ENCODE measurements at places on chromosomes 4 and X. TPM values are rescaled to one million over a fixed set of nuclear protein-coding genes. Genes with fewer than 3 reads are reported as not detected.
A peak's percentile ranks its signal among the peaks of the same experiment; 100 is the strongest.

- DNase-seq: no peak
Observed at GRCh38 chr4:162237676-162238075, 73.9 kb upstream of the FSTL5 start.

Gene ENAM
- not detected for total RNA-seq

Gene THAP9
- 5.8 TPM for total RNA-seq

Gene RHOXF1
- total RNA-seq: not detected

Gene TAB3
- 5.4 TPM for total RNA-seq

Gene CENPVL2
- not detected for total RNA-seq

- peak; percentile 60 for DNase-seq
Observed at GRCh38 chr4:176377780-176378179, 58.0 kb downstream of the SPCS3 start.

GRCh38 chrX:34585561-34585960 is 71.5 kb downstream of the TMEM47 start:
- peak; percentile 61 for DNase-seq

Gene SLC38A5
- 4.2 TPM for total RNA-seq

DNA sequence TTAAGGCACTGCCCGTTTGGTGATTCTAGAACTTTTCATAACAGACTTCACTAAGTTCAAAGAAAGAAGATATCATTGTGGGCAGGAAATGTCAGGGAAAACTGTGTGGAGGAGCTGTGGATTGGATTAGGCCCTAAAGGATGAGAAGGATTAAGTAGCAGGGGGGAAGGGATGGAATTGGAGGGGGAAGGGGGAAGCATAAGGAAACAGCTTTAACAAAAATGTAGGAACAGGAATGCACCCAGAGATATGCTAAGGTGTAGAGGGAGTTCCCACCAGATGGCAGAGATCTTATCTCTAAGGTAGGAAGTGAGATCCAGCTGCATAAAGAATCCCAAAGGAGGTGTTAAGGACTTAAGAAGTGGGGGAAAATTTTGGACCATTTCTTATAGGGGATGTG is 114.5 kb downstream of the LARP7 start:
- no peak for DNase-seq

Gene MAML3
- total RNA-seq: 4.0 TPM

Gene GJB1
- not detected for total RNA-seq

Gene KLKB1
- total RNA-seq: 0.22 TPM

DNA sequence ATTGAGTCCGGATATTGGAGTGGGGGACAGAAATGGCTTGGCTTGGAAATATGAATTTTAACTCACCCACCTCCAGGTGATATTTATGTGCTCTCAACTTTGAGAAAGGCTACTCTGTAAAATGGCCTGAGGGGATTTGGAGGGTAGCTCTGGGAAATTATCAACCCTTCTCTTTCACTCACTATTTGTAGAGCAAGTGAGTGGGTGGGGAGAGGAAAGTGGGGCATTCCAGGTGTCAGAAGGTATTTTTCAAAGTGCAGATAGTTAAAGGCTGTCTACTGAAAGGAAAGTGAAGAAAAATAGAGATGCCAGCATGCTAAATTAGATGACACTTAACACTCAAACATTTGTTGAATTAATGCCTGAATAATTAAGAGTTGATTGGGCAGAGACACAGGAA is 44.1 kb downstream of the TMEM164 start:
- DNase-seq: no peak

Gene MAGEA12
- total RNA-seq: not detected

Gene BRS3
- not detected for total RNA-seq

DNA sequence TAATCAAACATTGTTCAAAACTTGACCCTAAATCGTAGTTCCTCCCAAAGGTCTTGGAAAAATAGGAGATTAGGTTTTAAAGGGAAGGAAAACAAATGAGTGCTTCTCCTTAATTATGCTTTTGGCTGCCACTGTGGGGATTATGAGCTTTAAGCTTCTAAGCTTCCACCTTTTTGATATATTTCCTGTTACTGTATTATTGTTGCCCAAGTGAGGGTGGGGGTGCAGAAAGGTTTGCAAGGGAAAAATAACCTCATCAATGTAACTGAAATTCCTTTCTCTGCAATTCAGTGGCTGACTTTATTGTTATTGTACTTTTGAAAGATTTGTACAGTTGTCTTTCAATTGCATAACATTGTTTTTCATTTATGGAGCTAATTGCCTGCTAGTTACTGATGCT is 285.1 kb downstream of the FRMPD4 start:
- peak; percentile 12 for DNase-seq

DNA sequence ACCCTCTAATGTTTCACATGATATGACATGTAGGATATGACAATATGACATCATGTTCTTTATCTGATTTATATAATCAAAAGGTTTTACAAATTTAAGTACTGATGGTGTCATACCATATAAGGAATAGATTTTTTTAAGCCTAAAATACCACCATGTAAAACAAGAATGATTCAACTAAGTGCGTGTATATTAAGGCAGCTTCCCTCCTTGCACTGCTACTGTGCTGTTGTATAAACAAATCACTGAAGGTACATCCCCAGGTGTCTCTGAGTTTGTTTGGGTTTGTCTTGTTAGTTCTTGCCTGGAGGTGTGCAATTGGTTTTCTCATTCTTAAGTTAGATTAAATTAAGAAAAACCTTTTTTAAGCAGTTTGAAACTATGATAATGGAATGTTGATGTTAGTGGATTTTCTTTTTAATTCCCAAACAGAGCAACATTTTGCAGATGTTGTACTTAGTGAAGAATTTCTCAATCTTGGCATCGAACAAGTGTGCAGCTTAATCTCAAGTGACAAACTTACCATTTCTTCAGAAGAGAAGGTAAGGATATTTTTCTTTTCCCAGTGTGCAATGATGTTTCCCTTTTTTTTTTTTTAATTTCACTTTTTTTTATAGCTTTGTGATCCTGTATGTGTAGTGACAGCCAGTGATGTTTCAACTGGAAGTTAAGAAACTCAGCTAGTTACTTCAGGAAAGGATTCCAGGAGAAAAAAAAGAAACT is 33.4 kb upstream of the MSMO1 start:
- DNase-seq: no peak

GRCh38 chrX:68895778-68896177 is 67.0 kb downstream of the EFNB1 start:
- peak; percentile 10 for DNase-seq

GRCh38 chrX:49878128-49878833 is 1.0 kb upstream of the USP27X start:
- DNase-seq: no peak

- no peak for DNase-seq
Observed at GRCh38 chrX:11760958-11761357, 2.9 kb downstream of the MSL3 start.

- peak; percentile 34 for DNase-seq
Observed at GRCh38 chrX:49171752-49172279, at the start of gene PLP2. TSS of gene PLP2 (plus strand) at chrX:49171898. CDS start at chrX:49172001, 103 bp downstream.

- DNase-seq: peak; percentile 74
Observed at GRCh38 chrX:45743081-45743533, 542.4 kb upstream of the DIPK2B start.

Gene DCAF4L1
- total RNA-seq: under 0.01 TPM

- DNase-seq: no peak
Observed at GRCh38 chrX:97854086-97854485, 970.4 kb downstream of the RPA4 start.

DNA sequence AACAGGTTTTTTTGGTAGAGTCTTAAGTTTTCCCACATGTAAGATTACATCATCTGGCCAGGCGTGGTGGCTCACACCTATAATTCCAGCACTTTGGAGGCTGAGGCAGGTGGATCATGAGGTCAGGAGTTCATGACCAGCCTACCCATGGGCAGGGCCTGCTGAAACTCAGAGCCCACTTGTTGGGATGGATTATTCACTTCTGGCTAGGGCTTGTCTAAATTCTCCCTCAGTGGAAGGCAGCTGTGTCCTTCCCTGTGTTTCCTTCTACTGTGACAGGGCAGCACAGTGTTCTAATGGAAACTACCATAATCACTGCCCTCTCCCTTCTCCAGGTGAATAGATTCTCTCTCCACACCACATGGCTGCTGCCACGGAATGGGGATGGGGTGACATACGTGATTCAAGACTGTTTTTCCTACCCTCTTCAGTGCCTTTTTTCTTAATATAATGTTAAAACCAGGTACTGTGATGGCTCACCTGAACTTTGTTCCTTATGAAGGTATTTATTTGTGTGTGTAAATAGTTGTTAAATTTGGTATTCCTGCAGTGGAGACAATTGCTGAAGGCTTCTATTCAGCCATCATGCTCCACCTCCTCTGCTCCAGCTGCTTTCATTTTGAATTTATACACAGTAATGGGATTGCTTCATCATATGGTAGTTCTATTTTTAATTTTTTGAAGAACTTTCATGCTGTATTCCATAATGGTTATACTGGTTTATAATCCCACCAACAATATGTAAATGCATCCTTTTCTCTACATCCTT is 287.2 kb upstream of the HS3ST1 start:
- DNase-seq: no peak

Gene VSIG4
- total RNA-seq: not detected

DNA sequence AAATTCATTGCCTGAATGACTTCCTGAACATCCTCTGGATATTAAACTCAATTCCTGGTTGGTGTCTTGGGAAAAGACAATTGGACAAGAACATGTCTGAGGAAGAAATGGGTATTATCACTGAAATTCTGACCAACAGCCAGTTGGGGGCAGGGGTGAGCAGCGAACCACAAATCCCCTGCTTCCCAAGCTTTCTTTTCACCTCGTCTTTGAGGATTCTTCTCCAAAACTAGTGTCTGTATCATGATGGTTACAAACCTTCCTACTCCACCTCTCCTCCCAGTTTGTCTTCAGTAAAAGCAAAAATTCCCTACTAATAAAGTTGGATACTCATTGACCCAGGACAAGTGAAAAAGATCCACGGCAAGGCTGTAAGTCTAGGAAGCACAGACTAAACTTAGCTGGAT is 48.3 kb upstream of the WDR1 start:
- peak; percentile 66 for DNase-seq

DNA sequence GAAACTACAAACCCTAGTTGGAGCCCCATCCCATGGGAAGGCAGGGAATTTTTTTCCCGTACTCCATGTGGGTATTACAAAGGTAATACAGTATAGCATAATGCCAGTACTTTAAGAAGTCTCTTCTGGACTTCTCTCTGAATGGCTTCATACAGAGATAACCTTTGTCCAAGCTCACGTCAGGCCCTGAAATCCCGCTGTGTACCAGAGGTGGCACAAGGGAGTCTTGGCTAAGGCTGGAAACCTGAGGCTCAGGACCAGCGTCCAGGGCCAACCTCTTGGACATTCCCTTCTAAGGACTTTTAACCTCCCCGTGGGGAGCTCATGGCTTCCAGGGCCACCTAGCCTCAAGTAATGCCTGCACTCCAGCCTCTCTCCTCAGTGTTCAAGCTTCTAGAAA is 338.9 kb upstream of the FAM241A start:
- no peak for DNase-seq

Gene NDUFC1
- total RNA-seq: 63.7 TPM

DNA sequence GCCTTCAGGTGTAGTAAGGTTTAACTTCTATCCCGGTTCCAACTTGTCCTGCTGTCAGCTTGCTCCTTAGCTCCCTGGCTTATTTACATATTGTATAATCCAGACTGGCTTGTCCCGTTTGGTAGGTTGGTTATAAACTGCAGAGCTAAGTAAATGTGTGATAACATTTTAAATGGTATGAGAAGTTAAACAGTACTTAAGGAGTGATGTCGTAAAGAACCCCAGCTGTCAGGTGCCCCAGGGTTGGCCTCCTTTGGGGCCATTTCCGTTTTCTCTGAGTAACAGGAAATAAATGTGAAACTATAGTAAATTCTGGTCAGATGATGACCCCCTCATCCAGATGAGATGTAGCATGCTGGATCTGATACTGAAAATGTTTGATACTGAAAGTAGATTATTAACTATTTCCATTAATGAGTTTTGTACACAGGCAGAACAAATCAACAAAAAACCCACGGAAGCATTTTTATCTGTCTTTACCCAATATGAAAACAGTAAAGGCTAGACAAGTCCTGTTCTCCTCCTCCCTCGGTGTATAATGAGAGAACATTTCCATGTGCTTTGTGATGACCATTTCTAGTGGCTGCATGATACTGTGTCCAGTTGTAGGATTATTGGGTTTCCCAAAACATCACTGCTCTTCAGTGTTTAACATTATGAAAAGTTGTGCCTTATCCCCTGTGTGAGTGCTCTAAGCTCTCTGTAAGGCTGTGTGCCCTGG is 22.4 kb downstream of the GAB1 start:
- DNase-seq: peak; percentile 94

- DNase-seq: peak; percentile 19
Observed at GRCh38 chr4:74546057-74546456, 101.1 kb downstream of the AREG start.

GRCh38 chr4:53016099-53016820 is 154.1 kb downstream of the RASL11B start:
- DNase-seq: no peak

Gene ITGB1BP2
- total RNA-seq: 0.40 TPM

Gene ADGRG4
- not detected for total RNA-seq

Gene GC
- total RNA-seq: not detected

GRCh38 chr4:169649545-169650226 is 29.3 kb downstream of the CLCN3 start:
- DNase-seq: no peak

Gene OTC
- total RNA-seq: 1.2 TPM

DNA sequence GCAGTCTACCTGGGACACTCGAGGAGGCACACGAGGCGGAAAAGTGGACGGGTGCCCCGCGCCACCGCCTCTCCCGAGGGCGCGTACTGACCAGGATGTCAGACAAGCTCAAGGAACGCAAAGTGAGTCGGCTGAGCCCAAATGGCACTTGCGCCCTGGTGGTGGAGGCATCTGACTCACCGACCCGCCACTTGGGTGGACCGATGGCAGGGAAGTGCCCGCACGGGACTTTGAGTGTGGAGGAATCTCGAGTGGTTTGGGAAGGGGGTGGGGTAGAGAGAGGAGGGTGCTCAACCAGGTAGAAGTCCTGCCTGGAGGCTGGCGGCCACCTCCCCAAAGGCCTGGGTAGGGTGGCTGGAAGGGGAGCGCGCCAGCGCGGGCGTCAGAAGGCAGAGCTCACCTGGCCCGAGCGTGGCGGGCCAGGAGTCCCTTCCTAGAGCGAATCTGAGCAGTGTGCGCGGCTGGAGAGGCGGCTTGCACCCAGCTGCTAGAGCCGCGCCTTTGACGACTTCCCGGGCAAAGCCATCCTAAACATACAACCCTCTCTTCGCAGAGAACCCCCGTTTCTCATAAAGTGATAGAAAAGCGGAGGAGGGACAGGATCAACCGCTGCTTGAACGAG is 655 bp downstream of the HELT start:
- DNase-seq: no peak

DNA sequence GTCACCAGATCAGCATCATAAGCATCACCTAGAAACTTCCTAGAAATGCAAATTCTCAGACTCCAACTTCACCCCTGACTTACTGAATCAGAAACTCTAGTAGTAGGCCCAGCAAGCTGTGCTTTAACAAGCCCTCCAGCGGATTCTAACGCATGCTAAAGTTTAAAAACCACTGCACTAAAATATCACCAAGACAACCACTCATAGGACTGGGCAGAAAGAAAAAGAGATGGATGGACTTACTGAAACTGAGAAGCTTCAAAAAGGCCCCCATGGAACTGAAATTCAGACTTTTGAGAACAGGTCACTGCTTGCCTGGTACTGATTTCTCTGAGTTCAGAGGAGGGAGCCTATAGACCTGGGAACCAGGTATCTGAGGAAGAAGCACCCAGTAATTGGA is 40.1 kb downstream of the FAM241A start:
- no peak for DNase-seq

- no peak for DNase-seq
Observed at GRCh38 chr4:78166622-78167021, 109.5 kb downstream of the FRAS1 start.

Data from lung microvascular endothelial cell (primary cell).